ENCODE measurements at places on chromosomes 2 and 18.

- DNase-seq = no peak
- no peaks in the 10 kb centered on the region for H3K36me3 ChIP-seq
- H3K27me3 ChIP-seq = no peaks in the 10 kb centered on the region
- no peak overlapping the region for H3K4me3 ChIP-seq
- H3K27ac ChIP-seq = no peak overlapping the region
Measured at GRCh38 chr2:196268538-196269338, 97.4 kb upstream of the STK17B start.

GRCh38 chr18:78494204-78495085, 485.2 kb upstream of the SALL3 start:
- no peaks in the 10 kb centered on the region for H3K4me1 ChIP-seq
- H3K27ac ChIP-seq = no peak overlapping the region
- no peaks in the 10 kb centered on the region for H3K36me3 ChIP-seq
- H3K4me3 ChIP-seq = no peak overlapping the region
- H3K27me3 ChIP-seq = no peaks in the 10 kb centered on the region
- DNase-seq = no peak

- no peaks in the 10 kb centered on the region for H3K36me3 ChIP-seq
- H3K27ac ChIP-seq = no peak overlapping the region
- no peaks in the 10 kb centered on the region for H3K27me3 ChIP-seq
- peaks cover 36% of the 10 kb centered on the region for H3K4me1 ChIP-seq
- no peak for DNase-seq
Measured at GRCh38 chr2:8675543-8675942, 6.3 kb upstream of the ID2 start.

- DNase-seq = no peak
- no peaks in the 10 kb centered on the region for H3K4me1 ChIP-seq
- no peak overlapping the region for H3K27ac ChIP-seq
- no peaks in the 10 kb centered on the region for H3K36me3 ChIP-seq
- H3K27me3 ChIP-seq = no peaks in the 10 kb centered on the region
- H3K4me3 ChIP-seq = no peak overlapping the region
Measured at GRCh38 chr2:4336864-4337263, 633.5 kb downstream of the DCDC2C start.

DNA sequence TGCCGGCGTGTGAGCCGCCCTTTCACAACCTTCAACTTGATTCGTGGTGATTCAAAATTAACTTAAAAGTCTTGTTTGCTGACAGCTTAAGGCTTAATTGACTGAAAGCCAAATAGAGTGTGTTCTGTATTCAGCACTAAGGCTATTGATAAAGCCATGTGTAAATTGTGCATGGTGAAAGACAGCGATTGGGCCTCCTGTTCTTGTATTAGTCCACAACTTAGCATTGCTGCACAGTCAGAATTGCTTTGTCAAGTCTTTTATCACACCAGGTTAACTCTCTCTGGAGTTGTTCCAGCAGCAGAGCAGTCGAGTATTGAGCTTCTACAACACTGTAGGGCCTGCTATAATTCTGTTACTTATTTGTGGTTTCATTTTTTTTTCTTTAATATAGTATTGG, 210.1 kb downstream of the WDR7 start:
- H3K27ac ChIP-seq = no peak overlapping the region
- H3K4me3 ChIP-seq = no peak overlapping the region
- no peaks in the 10 kb centered on the region for H3K4me1 ChIP-seq
- H3K27me3 ChIP-seq = no peaks in the 10 kb centered on the region
- no peak for DNase-seq

DNA sequence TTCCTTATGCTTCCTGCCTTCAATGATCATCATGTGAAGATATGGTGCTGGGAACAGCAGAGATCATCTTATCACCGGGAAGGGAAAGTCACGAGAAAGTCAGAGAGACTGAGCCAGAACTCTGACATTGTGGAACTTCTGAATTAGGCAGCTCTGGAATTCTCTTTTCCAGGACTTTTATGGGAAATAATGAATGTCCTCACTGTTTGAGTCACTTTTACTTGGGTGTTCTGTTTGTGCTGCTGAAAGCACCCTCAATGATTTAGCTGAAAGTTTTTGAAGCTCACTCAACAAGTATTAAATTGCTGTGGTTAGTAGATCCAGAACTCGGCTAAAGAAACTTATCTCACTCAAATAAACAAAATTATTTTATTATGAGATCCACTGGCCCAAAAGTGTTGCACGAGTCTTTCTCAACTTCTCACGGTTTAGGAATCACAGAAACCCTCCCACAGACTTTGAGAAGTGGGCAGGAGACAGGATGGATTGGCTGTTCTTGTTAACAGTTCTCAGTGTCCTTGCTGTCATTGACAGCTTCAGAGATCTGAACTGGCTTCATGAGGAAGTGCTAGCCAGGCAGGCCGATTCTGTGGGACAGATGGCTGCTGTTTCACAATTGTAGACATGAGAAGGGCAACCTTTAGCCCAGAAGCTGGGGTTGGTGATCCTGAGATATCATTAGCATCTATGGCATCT, 26.4 kb upstream of the ATRAID start:
- H3K27me3 ChIP-seq = peaks cover 4% of the 10 kb centered on the region
- H3K36me3 ChIP-seq = no peaks in the 10 kb centered on the region
- H3K4me3 ChIP-seq = no peak overlapping the region
- H3K4me1 ChIP-seq = no peaks in the 10 kb centered on the region

DNA sequence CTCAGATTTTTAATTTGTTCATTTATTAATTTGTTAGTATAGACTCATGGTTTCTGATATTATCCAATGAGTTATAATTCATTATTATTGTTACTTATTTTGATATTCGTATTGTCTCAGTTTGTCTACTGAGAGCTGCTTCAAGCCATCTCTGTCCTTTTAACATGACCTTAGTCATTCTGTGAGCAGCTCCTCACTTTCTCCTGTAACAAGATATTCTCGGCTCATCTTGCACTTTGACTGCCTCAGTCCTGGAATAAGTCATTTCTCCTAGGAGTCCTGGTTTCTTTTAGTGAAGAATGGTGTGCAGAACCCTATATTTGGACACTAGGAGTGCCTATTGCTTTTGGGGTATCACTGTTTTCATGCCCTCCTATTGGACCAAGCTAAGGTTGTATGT, 13.2 kb downstream of the ASB1 start:
- peaks cover 33% of the 10 kb centered on the region for H3K36me3 ChIP-seq
- no peaks in the 10 kb centered on the region for H3K27me3 ChIP-seq
- peaks cover 70% of the 10 kb centered on the region for H3K4me1 ChIP-seq
- H3K4me3 ChIP-seq = peak overlapping the region; percentile 28
- peak; percentile 24 for DNase-seq

- H3K4me1 ChIP-seq = peaks cover 78% of the 10 kb centered on the region
- H3K36me3 ChIP-seq = no peaks in the 10 kb centered on the region
- H3K27me3 ChIP-seq = no peaks in the 10 kb centered on the region
- H3K27ac ChIP-seq = peak overlapping the region; percentile 98
- peak overlapping the region; percentile 56 for H3K4me3 ChIP-seq
- peak; percentile 96 for DNase-seq
Measured at GRCh38 chr2:218286570-218287459, 5.5 kb downstream of the TMBIM1 start.

DNA sequence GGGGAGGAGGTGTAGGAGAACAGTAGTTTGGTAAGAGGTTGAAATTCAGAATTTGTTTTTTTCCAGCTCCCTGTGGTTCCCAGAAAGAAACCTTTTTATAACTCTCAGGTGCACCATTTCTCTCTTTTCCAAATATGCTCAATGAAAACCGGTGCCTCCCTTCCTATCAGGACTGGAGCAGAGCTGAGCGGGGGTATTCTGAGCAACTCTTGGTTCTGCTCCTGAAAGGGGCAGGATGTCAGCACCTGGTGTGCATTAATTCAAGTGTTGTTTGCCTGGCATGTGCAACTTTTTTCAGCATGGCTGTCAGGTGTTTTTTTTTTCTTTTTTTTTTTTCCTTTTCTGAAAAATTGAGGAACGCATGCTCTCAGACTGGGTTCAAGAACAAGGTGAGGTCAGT, 74.1 kb downstream of the MAPK4 start:
- H3K36me3 ChIP-seq = no peaks in the 10 kb centered on the region
- no peak overlapping the region for H3K4me3 ChIP-seq
- H3K27ac ChIP-seq = no peak overlapping the region
- H3K27me3 ChIP-seq = no peaks in the 10 kb centered on the region

DNA sequence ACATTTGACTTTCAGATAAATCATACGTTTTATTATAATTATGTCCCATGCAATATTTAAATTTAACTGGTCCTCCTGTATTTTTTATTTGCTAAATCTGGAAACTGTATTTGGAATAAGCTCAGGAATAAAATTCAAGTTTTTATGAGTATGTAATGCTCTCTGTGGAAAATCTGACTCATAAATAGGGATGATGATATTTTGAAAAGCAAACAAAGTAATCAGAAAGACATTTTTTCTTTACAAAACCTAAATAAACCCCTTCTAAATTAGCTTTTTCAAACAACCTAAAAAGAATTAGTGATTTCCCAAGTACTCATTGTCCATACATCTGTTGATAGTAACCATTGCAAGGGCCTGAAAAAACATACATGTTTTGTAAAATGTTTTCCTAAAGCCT, 41.1 kb downstream of the ASB1 start:
- peaks cover 25% of the 10 kb centered on the region for H3K4me1 ChIP-seq
- H3K27me3 ChIP-seq = no peaks in the 10 kb centered on the region
- peak overlapping the region; percentile 89 for H3K27ac ChIP-seq
- 0 out of 2 replicates have a peak, but pooled peaks cover 2% of the 10 kb centered on the region for H3K36me3 ChIP-seq
- peak; percentile 73 for DNase-seq
- H3K4me3 ChIP-seq = peak overlapping the region; percentile 8

DNA sequence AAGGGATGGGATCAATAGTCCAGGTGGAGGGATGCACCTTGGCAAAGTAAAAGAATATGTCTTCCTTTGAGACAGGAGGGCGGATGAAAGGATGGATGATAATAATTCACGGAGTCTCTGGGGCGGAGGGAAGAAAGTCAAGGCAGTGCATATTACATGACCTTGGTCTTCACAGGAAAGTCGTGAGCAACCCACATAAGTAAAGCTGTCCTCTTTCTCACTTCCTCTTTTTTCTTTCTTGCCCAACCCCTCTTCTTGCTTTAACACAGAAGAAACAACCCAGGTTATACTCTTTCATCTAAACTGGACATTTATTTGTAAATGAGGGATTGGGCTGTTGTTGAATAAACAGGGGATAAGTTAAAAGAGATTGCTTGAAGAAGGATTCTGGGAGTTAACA, 168.7 kb upstream of the SKOR2 start:
- no peaks in the 10 kb centered on the region for H3K4me1 ChIP-seq
- H3K36me3 ChIP-seq = no peaks in the 10 kb centered on the region
- no peak overlapping the region for H3K27ac ChIP-seq
- H3K4me3 ChIP-seq = no peak overlapping the region

DNA sequence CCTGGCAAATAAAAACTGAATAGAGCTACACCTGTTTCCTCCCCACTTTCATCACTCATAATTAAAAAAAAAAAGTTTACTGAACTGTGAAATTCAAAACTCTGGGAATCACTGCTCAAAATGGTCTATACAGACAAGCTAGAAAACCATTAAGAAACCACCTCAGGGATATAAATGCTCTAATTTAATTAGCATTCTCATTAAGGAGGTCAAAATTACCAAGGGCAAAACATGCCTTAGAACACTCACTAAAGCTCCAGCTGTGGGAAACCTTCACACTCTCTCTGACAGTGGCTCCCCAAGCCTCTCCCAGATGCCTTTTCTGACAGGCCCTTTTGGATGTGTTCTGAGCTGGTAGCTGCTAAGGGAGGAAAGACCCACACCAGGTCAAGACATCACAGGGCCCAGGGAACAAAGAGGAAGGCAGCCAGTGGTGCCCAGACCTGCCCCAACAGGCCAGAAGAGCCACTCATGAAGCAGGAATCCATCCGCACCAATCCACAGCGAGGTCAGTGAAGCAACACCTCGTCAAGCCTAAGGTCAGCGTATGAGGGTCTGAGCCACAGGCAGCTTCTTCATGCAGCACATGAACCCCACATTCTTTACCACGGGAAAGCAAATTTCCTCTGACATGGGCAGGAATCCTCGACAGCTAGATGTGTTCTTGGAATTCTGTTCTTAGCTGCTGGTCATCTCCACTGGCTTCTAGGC, 35.6 kb downstream of the XDH start:
- H3K27ac ChIP-seq = no peak overlapping the region
- no peak for DNase-seq
- H3K4me1 ChIP-seq = peaks cover 20% of the 10 kb centered on the region
- H3K27me3 ChIP-seq = no peaks in the 10 kb centered on the region
- H3K36me3 ChIP-seq = no peaks in the 10 kb centered on the region

GRCh38 chr2:236887531-236887930, 198.2 kb upstream of the COPS8 start:
- H3K36me3 ChIP-seq = no peaks in the 10 kb centered on the region
- DNase-seq = no peak
- H3K27ac ChIP-seq = no peak overlapping the region
- no peak overlapping the region for H3K4me3 ChIP-seq

GRCh38 chr2:189679226-189679625, 4.8 kb downstream of the ANKAR start:
- DNase-seq = no peak
- no peak overlapping the region for H3K27ac ChIP-seq
- no peak overlapping the region for H3K4me3 ChIP-seq

DNA sequence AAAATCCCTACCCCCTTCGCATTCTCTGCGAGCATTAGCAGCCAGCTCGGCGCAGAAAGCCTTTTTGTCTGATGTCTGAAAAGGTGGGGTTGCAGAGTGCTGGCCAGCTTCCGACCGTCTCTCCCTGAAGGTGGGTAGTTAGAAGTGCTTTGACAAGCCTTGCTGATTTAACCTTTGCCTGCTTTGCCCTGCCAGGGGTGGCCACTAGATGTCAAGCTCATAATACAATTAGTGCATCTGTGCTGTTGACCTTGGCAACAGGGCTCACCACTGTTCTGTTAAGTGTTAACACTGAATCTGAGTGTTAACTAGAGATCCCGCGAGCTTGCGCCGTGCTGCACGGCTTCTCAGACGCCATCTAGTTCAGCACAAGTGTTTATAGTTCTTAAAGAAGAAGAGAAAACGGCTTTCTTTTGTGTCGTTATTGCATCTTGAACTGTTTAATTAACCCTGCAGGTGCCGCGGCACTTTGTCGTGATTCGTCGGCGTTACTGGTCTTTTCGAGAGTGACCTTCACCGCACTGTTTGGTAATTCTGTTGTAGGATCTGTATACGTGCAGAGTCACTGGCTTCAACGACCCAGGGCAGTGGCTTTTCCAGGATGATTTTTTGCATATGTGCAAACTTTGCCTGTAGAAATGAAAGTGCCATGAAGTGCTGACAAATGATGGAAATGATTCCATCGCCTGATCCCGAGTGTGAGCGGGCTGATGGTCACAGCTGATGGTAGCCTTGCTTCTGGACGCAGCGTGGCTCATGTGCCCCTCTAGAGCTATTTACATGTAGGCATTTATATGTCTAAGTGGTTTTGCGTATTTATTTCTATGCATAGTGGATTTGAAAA, 5.5 kb downstream of the SALL3 start:
- 0 out of 2 replicates have a peak, but pooled peaks cover 4% of the 10 kb centered on the region for H3K4me1 ChIP-seq
- H3K27me3 ChIP-seq = peaks cover 81% of the 10 kb centered on the region
- peak; percentile 27 for DNase-seq
- H3K27ac ChIP-seq = no peak overlapping the region
- H3K36me3 ChIP-seq = no peaks in the 10 kb centered on the region

- no peaks in the 10 kb centered on the region for H3K4me1 ChIP-seq
- no peaks in the 10 kb centered on the region for H3K36me3 ChIP-seq
- DNase-seq = no peak
- no peak overlapping the region for H3K27ac ChIP-seq
Measured at GRCh38 chr2:119142824-119143223, 15.7 kb downstream of the C1QL2 start.

- H3K4me1 ChIP-seq = no peaks in the 10 kb centered on the region
- H3K27me3 ChIP-seq = no peaks in the 10 kb centered on the region
- no peaks in the 10 kb centered on the region for H3K36me3 ChIP-seq
- no peak for DNase-seq
Measured at GRCh38 chr18:76951456-76952247, 129.3 kb downstream of the ZNF236 start.

Measured in PC-3 (cell line).